ENCODE measurements at places on chromosomes 5 and 9. TPM values are rescaled to one million over a fixed set of nuclear protein-coding genes. Genes with fewer than 3 reads are reported as not detected.

IL4 gene
- not detected for total RNA-seq

RNF183 gene
- not detected for total RNA-seq

RELL2 gene
- total RNA-seq, result not detected

GABRB2 gene
- total RNA-seq, result 0.61 TPM

Data from uterus (tissue), 4 donors.